Stimulated activated CD4-positive, alpha-beta T cell treated with anti-CD3 and anti-CD28 coated beads, Interleukin-1b, Interleukin-23, amount 100 ng/mL, for 1 hour (primary cell): ENCODE measurements at places on chromosomes 4 and X.

- no peak for DNase-seq
These were observed 2.6 kb downstream of the POLA1 start for GRCh38 chrX:24696294-24696693.

- DNase-seq = no peak
These were observed 648 bp downstream of the GRK4 start for GRCh38 chr4:2963966-2964471.

GRCh38 chr4:116015549-116015948, 902.1 kb upstream of the NDST4 start:
- no peak for DNase-seq

- DNase-seq = no peak
These were observed 44.6 kb downstream of the CXorf58 start for GRCh38 chrX:23952391-23952790.

DNA sequence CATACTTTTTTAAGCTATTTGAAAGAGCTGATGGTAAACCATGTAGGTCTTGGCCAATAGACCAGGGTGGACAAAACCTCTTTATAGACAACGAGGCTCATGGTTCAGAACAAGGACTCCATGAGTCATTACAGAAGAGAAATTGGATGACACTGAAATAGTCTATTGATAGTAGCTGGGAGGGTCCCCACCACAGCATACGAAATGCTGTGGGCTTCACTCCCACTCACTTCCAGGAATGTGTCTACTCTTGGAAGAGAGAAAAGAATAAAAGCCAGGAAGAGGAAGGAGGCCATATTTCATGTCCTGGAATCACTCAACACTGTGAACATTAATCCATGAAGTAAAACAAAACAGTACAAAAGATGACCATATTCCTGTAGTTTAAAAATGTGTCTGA, 82.3 kb upstream of the MXRA5 start:
- DNase-seq = no peak

DNA sequence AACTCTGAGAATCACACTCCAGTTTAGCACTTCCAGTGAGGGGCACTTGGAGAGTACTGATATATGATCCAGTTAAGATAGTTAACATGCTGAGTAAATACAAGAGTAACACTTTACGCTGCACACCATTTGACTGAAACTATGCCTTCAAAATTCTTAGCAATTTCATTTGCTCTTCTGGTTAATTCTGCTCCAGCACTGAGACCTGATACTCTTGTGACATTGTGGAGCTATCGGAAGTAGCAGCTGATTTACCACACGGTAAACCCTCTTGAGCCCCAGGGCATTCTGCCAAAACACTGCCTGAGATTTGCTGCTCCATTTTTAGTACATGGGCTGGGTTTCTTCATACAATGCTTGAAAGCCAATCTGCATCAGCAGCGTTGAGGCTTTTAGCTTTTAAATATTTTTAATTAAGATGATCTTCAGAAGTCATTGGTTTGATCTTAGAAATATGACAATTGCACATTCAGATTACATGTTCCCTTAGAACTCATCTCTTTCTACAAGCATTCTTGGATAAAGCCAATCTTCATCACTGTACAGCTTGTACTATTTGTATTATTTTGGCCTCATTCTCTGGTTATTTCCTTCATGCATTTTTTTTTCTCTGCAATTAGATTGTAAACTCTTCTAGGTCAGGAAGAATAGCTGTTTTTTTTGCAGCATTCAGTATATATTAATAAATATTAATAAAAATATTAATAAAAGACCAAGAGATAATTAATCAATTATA, 67.8 kb upstream of the ETNPPL start:
- no peak for DNase-seq

DNA sequence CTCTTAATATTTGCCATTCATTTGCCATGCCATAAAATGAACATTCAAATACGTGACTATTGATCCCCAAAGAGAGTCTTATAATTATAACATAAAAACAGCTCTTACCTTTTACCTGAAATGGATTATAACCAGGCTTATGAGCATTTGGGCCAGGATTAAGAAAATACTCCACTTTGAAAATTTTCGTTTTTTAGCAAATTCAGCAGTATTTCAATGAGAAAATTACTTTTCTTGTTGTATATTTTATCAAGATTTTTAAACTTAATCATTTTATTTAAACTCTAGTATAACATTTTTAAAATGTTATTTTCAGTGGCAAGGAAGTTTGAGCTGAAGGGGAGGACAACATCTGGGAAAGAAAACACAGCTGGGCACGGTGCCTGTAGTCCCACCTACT, 59.0 kb upstream of the RAPGEF2 start:
- DNase-seq = no peak

GRCh38 chr4:181807771-181808170, 435.4 kb upstream of the TENM3 start:
- DNase-seq = no peak

- no peak for DNase-seq
These were observed 44.7 kb upstream of the FGF13 start for GRCh38 chrX:138756234-138756633.

- DNase-seq = no peak
These were observed 44.8 kb upstream of the HERC6 start for GRCh38 chr4:88333741-88334405.

DNA sequence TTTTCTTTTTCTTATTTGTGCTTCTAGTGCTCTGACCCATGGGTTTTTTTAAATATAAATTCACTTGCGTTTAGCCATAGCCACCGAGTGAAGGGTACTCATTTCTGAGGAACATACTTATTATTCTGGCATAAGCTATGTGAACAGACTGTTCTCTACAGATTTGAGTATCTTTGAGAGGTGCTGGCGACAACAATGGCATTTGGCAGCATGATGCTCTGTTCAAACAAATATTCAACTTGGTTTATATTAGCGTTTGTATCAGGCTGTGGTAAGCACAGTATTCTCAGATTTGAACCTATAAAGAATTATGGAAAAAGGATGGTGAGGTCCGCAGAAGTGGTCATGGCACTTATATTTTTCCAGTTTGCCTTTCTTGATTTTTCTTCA, 108.7 kb upstream of the LIMCH1 start:
- no peak for DNase-seq

DNA sequence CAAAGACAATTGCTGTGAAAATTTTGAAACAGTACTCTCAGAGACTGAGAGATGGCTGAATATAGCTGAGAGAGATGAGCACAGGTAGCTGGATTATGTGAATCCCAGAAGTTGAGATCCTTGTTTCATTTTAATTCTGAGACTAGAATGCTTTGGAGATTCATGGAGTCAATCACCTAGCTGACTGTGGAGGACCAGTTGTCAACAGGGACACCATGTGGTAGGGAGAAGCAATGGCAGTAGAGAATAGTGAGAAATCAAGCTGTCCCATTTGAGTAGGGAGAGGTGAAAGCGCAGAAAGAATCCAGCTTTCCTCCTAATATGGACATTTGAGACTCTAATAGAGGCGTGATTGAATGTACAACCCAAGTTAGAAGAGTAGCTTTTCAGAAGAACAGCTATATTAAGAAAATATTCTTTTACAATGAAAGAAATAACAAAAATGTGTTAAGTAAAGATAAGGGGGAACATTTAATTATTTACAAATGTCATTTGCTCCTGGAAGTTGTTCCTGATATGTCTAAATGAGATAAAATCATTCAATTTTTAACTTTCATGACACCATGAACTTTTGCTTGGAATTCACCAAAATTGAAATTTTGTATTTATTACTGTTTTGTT, 30.3 kb upstream of the GLRB start:
- DNase-seq = no peak

GRCh38 chr4:98838977-98839618, 89.8 kb downstream of the EIF4E start:
- no peak for DNase-seq

GRCh38 chr4:40648742-40649281, 19.1 kb upstream of the RBM47 start:
- DNase-seq = no peak

DNA sequence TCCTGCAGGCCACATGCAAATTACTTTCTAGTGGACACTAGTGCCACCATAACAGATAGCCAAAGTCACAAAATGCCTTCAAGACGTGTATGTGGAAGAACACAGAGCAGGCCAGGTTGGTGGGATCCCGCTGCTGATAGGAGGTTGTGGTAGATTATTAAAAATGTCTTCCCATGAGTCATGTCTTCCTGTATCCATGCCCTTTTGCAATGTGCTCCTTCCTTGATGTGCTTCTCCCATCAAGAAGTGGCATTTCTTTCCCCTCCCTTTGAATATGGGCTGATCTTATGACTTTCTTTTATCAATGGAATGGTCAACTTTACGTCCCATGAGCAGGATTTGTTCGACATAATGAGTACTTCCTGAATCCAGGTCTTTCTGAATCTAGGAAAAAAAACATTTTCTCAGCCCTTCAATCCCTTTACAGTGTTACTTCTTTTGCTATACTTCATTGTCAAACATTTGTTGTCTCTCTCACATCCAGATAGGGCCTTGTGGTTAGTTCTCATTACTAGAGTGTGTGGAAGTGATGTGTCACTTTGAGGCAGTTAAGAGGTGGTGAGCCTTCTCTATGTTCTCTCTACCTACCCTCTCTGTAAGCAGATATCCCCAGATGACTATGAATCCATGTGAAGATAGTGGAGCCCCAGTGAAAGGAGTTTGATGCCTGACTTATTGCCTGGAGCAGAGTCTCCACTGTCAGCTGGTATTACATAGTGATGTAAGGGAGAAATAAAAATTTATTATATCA, 519.2 kb upstream of the DIPK2B start:
- no peak for DNase-seq

GRCh38 chr4:47531241-47531953, 46.3 kb downstream of the ATP10D start:
- peak; percentile 2 for DNase-seq

DNA sequence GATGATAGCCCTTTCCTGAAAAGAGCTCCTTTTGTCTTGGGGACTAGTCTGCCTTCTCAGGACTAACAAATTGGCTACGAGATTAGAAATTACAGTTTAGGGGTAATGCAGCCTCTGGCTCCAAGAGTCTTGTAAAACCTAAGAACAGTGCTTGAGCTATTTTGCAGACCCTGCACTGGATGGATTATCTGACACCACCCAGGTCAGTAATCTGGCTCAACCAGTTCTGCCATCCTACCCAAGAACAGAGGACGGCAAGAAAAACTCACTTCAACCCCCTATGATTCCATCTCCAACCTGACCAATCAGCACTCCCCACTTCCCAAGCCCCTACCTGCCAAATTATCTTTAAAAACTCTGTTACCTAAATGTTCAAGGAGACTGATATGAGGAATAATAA, 225.1 kb downstream of the FAM47A start:
- no peak for DNase-seq

- no peak for DNase-seq
These were observed 139.4 kb upstream of the TENM3 start for GRCh38 chr4:182103614-182104319.
